ENCODE measurements at places on chromosomes 6 and 20.

GRCh38 chr20:17875106-17875980, 93.3 kb downstream of the SNX5 start:
- peak; percentile 72 for DNase-seq

DNA sequence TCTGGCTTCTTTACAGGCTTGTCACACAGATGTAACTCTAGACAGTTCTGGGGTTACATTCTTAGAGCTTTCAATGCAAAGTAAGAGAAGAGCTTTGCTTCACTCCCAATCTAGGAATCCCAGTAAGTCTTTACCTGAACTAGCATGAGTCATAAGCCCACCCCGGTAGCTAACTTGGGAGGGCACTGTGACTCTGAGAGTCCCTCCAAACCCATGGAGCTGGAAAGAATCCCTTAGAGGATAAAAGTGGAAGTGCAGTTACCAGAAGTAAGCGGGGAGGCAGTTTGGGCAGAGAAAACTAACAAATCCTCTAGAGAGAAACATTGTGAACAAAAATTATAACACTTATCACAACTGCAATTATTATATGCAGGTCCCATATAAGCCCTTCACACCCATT, 84.0 kb upstream of the SMLR1 start:
- DNase-seq, result no peak

- no peak for DNase-seq
Measured at GRCh38 chr20:58550275-58551059, 35.3 kb upstream of the APCDD1L start.

GRCh38 chr6:150915880-150916265, 50.4 kb downstream of the MTHFD1L start:
- DNase-seq, result no peak

GRCh38 chr20:16407251-16408067, 165.8 kb downstream of the KIF16B start:
- DNase-seq, result no peak

All from renal cortex interstitium (tissue), 15 donors.